ENCODE measurements at places on chromosomes 2 and 18.

DNA sequence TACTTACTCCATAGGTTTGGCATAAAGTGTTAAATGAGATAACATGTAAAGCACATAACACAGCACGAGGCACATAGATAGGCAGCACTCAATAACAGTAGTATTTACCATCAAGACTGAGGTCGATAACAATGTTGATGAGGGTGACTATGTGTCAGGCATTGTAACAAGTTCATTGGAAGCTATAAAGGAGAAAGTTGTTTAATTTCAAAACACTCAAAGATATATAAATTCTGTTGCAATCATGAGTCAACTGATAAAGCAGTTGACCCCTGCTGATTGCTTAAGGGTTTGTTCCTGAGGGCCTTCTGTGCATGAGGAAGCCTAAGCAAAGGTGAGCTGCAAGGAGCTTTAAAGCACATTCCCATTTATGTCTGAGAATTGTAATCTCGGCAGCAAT is 760.5 kb downstream of the SATB2 start:
- DNase-seq = no peak

GRCh38 chr18:26277374-26277773 is 51.1 kb downstream of the TAF4B start:
- no peak for DNase-seq

DNA sequence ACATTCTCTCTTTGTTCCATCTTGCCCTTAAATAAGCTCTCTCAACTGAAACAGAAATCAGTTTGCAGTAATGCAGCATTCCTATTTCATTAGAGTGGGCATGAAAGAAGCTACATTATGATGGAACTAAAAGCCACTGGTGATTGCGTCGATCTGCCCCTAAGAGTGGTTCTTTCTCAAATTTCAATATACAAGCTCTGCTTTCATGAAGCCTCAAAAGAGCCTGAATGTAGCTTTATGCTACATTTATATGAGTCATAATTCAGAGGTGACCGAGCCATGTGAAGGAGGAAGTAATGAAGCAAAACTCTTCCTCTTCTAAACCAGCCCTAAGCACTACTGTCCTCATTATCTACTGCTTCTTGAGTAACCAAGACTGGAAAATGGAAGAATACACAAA is 64.8 kb upstream of the CYTIP start:
- no peak for DNase-seq

- no peak for DNase-seq
Measured at GRCh38 chr2:181462033-181462432, 4.8 kb downstream of the ITGA4 start.

Measured in NCI-H748 treated with DMSO at 0.1 percent for 48 hours (cell line).